ENCODE measurements at places on chromosomes 3 and 15. TPM values are rescaled to one million over a fixed set of nuclear protein-coding genes. Genes with fewer than 3 reads are reported as not detected.

- DNase-seq = no peak
These were observed 19.3 kb upstream of the LZTFL1 start for GRCh38 chr3:45861043-45861719.

- no peak for DNase-seq
These were observed 3.2 kb upstream of the CHSY1 start for GRCh38 chr15:101255051-101255395.

WNT5A gene
- total RNA-seq = 3.6 TPM

FOXL2 gene
- total RNA-seq = not detected

APEH gene
- total RNA-seq = 106 TPM

LTF gene
- 1.8 TPM for total RNA-seq

ROBO1 gene
- 4.9 TPM for total RNA-seq

SLC35A5 gene
- total RNA-seq = 17.3 TPM

NRROS gene
- 2.5 TPM for total RNA-seq

SLC7A14 gene
- total RNA-seq = not detected
